ENCODE measurements at places on chromosomes 6 and 20. TPM values are rescaled to one million over a fixed set of nuclear protein-coding genes. Genes with fewer than 3 reads are reported as not detected.
A peak's percentile ranks its signal among the peaks of the same experiment; 100 is the strongest.

- DNase-seq = peak; percentile 87
These were observed at the start of gene RAD21L1 for GRCh38 chr20:1225783-1226654. RAD21L1 (plus strand) TSS chr20:1226044; CDS start chr20:1228454, 2,410 bp downstream.

DNA sequence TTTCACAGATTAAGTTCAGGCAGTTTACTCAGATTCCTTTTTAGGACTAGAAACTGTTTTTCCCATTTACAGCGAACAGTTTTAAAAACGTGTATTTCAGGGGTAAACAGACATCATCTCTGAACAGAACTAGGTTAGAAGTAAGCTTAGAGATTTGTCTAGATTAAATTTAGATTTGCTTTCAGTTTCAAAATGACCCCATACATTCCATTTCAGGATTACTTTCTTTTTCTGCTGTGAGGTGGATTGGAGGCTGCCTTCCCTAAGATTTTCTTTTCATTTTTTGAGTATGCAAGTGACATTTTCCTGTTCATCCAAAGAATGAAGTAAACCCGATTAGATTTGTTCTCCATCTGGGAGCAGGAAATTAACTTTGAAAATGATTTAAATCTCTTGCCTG lies 747.2 kb downstream of the KHDRBS2 start:
- DNase-seq = no peak

NOTCH4 gene
- 6.9 TPM for total RNA-seq

HLA-DPA1 gene
- total RNA-seq = 1.9 TPM

DNA sequence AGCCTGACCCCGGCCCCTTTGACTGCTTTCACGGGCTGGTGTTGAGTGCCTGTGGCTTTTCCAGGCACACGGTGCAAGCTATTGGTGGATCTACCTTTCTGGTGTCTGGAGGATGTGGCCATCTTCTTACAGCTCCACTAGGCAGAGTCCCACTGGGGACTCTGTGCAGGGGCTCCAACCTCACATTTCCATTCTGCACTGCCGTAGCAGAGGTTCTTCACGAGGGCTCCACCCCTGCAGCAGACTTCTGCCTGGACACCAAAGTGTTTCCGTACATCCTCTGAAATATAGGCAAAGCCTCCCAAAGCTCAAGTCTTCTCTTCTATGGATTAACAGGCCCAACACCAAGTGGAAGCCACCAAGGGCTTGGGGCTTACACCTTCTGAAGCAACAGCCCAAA lies 691.5 kb upstream of the POU3F2 start:
- DNase-seq = no peak

HLA-DMB gene
- total RNA-seq = 1.5 TPM
